Activated T-cell treated with anti-CD3 and anti-CD28 coated beads for 24 hours (primary cell): ENCODE measurements at places on chromosomes 2 and 18.
A peak's percentile ranks its signal among the peaks of the same experiment; 100 is the strongest.

GRCh38 chr2:667332-667999 lies 9.7 kb downstream of the TMEM18 start:
- peak; percentile 23 for DNase-seq

GRCh38 chr18:51399491-51400122 lies 202.1 kb upstream of the MEX3C start:
- DNase-seq, result no peak

- DNase-seq, result peak; percentile 30
Measured at GRCh38 chr18:51196118-51196810, 1.2 kb downstream of the MEX3C start.

- DNase-seq, result no peak
Measured at GRCh38 chr2:98486374-98486981, 41.8 kb downstream of the INPP4A start.

GRCh38 chr18:9711361-9712129 lies 3.4 kb downstream of the RAB31 start:
- DNase-seq, result no peak

DNA sequence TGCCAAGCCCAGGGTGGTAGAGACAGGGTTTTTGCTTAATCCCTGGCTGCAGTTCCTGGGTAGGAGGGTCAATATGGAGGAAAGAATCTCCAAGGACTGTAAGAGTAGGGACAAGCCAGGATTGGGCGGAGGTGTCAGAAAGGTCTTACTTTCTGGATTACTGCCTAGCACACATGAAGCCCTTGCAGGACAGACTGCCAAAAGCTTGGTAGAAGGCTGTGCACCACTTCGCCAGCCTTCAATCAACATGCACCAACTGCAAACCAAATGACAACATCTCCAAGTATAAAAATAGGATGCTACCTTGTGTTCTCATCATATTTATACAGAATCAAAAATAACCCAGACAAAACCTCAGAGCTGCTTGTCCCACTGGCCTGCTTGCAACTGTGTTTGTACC lies 3.7 kb downstream of the ZNF142 start:
- no peak for DNase-seq

DNA sequence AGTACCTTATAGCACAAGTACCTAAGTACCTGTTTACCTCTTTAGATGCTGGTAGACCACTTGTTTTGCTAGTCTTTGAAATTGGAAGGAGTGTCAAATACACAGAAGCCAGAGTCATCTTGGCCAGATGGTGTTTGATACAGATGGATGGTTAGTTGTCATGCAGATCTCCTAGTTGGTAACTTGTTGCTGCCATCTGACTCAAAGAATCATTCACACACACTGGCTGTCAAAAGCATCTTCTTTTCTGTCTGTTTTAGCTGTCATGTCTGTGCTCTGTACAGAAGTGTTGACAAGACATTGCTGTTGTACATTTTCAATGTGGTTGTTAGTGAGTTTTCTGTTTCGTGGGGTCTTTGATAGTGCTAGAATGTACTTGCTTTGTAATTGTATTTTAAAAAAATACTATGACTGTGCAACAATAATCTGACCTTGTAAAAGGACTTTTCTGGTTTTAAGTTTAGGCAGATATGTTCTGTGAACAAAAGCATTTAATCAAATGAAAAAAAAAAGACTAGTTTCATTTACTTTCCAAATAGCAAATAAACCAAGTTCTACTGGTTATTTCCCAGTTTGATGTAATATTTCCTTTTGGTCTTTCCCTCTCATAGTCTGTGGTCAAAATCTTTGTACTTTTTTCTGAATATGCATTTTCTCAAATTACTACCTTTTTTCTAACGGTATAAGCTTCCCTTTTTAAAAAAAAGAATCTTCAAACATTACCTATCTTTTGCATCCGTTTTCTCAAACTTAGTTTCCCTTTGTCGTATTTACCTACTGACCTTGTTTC lies 39.9 kb downstream of the TANK start:
- DNase-seq, result no peak

DNA sequence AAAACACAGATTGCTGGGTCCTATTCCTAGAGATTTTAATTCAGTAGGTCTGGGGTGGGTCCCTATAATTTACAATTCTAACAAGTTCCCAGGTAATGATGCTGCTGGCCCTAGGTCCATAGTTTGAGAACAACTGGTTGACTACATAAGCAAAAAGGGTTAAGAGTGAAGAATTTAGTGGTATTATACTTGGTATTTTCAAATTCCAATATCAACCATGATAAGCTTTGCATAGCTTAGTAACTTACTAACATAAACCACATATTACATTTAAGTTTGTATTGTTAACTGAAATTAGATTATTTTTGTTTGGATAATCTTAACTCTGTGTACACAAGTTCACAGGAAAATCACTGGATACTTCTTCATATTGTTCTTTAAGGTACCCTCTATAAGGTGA lies 862.9 kb upstream of the ACVR2A start:
- DNase-seq, result no peak

- DNase-seq, result no peak
Measured at GRCh38 chr2:218397820-218398436, 1.7 kb upstream of the CTDSP1 start.
